ENCODE measurements at places on chromosomes 12 and 14.

DNA sequence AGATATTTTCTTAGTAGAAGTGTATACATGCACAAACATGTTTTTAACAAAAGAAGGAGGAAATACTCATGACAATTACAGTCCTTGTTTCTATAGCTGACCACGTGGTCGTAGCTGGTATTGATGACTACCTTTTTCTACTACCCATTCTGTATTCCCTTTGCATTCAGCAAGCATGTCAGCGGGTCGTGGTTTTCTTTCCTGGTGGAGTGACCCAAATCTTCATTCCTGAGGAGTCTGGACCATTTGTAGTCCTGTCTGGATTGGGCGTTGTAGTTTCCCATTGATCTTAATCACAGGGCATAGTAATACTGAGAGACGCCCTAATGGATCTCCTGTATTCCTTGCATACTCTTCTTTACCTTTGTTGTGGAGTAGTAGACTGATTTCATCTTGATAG is 472.1 kb upstream of the RGS6 start:
- no peak for DNase-seq

- no peak for DNase-seq
Observed at GRCh38 chr12:54304187-54304810, 3.5 kb upstream of the NFE2 start.

GRCh38 chr14:34257505-34257904 is 204.5 kb downstream of the SPTSSA start:
- no peak for DNase-seq

GRCh38 chr14:31411218-31411727 is 9.1 kb downstream of the HEATR5A start:
- DNase-seq, result no peak

DNA sequence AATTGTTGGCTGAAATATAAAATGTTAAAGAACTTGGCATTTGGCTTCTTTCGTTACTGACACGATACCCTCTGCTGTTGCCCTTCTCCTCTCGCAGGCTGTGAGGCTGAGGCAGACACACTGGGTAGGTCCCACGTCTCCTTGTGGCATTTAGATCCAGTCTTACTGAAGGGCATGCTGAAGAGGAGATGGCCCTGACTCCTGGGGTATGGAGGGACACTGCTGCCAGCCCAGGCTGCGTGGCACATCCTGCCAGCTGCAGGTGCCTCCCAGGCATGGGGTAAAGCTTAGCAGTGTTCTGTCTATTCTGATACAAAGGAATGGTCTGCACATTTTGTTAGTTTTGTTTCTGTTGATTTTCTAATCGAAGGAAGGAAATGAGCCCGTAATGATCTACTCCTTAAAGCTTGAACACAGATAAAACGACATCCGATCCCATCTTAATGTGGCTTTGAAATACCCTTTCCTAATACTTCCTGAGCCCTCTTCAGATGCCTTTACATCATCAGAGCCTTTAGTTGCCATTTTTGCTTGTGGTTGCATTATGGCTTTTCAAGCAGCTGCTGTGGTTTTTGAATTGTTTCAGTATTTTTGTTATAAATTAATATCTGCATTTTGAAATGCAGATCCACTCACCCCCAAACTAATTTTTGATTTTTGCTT is 61.1 kb downstream of the WDR20 start:
- no peak for DNase-seq

- no peak for DNase-seq
Observed at GRCh38 chr12:60535363-60535762, 939.5 kb downstream of the SLC16A7 start.

- no peak for DNase-seq
Observed at GRCh38 chr12:114404083-114404925, 1.6 kb downstream of the TBX5 start.

DNA sequence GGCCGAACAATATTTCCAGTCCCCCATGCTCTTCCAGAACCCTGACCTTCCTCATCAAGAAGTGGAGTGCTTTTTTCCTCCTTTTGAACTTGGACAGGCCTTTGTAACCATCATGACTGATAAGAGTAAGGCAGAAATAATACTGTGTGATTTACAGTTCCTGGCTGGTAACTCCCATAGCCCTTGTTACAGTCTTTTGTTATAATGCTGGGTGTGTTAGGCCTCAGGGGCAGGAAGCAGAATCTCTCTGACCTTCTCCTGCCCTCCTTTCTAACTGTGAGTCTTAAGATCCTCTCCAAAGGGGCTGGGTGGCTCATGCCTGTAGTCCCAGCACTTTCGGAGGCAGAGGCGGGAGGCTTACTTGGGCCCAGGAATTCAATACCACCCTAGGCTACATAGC is 59.5 kb downstream of the BCAT1 start:
- DNase-seq, result no peak

Data from activated naive CD8-positive, alpha-beta T cell treated with anti-CD3 and anti-CD28 coated beads for 36 hours (primary cell).